NCI-H1417 treated with DMSO at 0.1 percent for 48 hours (cell line): ENCODE measurements at places on chromosomes 16 and 17.

DNA sequence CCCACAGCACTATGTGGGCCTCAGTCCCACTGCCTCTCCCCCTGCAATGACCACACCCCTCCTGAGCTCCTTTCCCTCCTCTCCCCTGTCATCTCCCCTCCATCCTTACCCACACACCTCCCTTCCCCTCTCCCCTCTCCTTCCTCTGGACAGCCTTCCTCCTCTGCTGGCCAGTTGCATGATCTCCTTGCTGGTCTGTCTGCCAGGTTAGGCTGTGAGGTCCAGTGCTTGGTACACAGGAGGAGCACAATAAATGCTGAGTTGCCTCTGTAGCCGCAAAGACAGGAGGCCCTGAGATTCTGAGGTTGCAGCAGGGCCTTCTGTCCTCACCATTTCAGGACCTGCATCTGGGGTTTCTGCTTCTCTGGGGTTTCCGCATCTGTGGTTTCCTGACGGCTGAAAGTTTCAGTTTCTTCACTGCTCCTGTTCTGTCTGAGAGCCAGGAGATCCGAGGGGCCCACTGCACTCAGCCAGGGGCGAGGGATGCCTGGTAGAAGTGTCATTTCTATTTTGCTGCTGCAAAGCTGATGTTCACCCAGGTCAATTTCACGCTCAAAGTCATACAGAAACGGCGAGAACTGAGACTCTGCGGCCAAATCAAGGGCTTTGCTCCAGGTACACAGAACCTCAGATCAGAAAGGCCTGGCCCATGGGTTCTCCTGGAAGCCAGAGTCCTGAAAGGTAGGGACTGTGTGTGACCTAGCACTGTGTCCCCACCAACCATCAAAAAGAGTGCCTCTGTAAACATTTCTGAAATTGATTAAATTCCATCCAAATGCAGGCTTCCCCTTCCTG lies 4.6 kb upstream of the SLC12A3 start:
- no peak for DNase-seq

DNA sequence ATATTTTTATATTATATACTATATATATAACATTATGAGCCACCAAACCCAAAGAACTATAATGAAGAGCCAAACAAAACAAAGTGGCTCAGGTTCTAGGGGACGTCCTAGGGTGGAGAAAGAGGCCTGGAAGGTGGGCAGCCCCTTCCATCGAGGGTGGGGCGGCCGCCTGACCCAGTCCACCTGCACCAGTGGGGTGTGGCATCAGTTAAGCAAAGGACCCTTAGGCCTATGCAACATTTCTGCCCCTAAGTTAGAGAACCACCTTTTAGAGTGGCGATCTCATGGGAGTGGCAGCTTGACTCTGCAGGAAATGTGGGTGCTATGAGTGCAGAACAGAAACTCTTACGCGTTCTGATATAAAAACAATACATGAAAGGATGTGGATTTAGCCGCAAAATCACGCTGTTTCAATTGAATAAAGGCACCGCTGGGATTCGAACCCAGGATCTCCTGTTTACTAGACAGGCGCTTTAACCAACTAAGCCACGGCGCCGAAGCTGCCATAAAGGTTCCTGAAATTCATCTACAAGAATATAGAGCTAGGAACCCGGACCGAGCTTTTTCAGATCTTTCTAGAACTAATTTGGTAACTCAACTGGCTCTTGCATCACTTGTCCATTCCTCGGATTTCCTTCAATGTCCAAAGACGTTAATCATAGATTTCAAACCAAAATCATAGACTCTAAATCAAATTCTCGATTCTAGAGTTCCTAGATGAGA lies 15.6 kb upstream of the AURKB start:
- DNase-seq, result no peak

DNA sequence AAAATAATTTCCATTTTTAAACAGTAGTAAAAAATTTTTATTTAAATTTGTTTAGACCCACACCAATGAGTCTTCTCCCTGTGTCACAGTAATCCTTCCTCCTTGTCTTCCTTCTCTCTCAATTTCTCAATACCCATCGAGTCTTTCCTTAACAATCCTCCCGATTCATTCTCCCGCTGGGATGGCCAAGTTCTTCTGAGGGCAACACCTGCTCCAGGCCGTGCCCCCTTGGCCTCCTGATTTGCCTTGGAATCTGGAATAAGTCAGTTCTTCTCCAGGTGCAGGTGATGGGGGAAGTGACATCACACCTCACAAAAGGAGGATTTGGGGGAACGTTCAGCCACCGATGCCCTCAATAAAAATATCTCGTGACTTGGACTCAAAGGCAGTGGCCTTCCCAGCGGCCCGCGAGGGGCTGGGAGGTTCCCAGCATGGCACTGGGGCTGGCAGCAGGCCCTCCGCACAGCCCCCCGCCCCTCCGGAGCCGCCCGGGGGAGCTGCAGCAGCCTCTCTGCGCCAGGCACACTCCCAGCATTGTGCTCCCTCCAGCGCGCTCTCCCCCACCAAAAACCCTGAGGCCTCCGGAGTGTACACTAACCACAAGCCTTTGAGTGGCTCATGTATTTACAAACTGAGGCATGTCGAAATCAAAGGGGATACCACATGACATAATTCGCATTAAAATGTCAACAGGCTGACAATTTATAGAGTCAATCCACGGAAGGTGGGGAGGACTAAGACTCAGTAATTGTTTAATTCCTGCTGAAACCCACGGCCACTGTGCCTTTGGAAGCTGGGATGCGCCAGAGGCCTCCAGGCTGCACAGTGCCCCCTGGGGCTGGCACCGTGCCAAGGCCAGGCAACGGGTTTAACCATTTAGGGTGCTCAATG lies 120.5 kb downstream of the ZFHX3 start:
- no peak for DNase-seq

- DNase-seq, result no peak
Measured at GRCh38 chr17:71437166-71437565, 683.7 kb upstream of the SOX9 start.

GRCh38 chr17:44409309-44410028 lies 20.0 kb upstream of the ITGA2B start:
- no peak for DNase-seq

GRCh38 chr17:39212195-39212810 lies 12.2 kb downstream of the RPL19 start:
- DNase-seq, result no peak

GRCh38 chr17:76481071-76481655 lies 13.8 kb downstream of the AANAT start:
- no peak for DNase-seq

DNA sequence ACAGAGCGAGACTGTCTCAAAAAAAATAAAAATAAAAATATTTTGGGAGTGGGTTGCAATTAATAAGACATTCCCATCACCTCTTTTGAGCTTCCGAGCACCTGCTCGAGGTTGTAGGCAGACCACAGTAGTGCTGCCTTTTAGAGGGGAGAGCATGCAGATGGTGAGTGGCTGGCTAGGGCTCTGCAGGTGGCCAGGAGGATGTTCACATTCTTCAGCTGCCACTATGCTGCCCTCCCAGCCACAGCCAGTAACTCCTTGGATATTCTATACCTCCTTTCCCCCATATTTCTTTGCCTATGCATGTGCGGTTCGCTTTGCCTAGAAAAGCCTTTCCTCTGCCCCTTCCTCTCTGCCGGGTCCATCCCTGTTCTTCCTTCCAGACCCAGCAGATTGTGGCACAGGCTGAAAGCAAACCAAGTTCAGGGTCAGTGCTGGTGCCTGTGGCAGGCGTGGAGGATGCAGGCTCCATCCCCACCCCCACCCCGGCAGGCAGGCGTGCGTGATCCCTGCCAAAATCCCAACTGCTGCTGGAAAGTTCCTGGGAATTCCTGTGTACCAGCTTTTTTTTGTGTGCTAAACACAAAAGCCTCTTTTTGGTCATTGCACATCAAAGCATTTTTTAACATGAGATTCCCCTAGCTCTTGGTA lies 33.8 kb upstream of the CMIP start:
- DNase-seq, result no peak

GRCh38 chr17:15966879-15967248 lies 21.9 kb downstream of the ADORA2B start:
- no peak for DNase-seq

- DNase-seq, result no peak
Measured at GRCh38 chr17:72816406-72816805, 276.1 kb downstream of the SLC39A11 start.

DNA sequence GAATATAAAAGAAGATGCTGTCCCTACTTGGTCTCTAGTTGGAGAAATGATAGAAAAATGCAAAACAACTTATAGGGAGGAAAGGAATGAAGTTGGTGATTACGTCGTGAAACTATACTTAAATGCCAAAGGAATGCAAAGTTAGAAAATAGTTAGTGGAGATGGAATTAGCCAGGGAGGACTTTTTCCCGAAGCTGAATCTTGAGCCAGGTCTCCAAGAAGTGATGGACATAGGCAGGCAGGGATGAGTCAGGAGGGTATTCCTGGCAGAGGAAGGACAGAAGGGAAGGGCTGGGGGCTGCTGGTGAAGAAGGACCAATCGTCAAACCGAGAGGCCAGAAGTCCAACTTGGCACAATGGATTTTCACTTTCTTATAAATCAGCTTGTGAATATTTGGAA lies 1.8 kb downstream of the SNTB2 start:
- DNase-seq, result no peak

GRCh38 chr17:60676758-60677307 lies 818 bp upstream of the BCAS3 start:
- DNase-seq, result no peak

- DNase-seq, result no peak
Measured at GRCh38 chr17:16314189-16314588, 39.1 kb downstream of the CENPV start.

DNA sequence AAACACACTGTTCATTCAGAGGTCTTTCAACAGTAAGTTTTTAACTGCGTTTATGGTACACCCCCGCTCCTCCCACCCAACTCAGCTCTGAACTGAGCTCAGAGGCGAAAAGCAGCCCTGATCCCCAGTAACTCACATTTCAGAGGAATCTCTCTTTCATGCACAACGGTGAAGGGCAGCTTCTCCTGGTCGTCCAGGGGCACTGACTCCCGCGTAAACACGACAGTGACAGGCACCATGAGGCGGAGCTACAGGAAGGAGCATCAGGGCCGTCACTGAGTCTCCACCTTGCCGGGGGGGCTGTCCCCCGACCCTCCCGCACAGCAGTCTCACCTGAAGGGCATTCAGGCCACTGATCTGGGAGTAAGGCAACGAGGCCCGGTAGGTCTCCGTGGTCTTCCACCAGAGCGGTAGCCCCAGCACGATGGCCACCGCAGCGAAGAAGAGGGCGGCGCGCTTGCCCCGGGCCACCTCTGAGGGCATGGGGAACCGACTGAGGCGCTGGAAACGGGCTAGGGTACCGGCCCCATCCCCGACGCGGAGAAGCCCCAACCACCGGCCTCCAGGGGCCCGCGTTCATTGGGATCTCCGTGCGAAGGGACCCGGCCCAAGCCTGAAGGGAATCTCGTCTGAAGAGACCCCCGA lies 486 bp downstream of the PIGS start:
- DNase-seq, result no peak

- no peak for DNase-seq
Measured at GRCh38 chr16:30724641-30725417, 23.4 kb upstream of the PHKG2 start.

DNA sequence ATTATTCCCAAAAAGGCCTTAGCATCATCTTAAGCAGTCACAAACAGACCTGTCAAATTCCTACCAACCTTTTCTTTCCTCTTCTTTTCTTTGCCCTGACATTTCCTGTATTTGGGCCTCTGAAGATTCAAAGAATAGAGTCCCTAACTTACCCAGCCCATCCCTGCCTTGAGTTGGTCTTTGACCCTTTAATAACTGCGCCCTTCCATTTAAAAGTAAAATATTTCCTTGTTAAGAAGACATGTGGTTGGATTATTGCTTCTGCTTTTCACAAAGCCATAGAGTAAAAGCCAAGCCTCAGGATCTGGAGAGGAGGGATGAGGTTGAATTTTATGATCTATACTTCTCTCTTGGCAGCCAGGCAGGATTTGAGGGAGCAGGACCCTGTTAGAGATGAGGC lies 13.2 kb upstream of the CCL23 start:
- DNase-seq, result no peak

DNA sequence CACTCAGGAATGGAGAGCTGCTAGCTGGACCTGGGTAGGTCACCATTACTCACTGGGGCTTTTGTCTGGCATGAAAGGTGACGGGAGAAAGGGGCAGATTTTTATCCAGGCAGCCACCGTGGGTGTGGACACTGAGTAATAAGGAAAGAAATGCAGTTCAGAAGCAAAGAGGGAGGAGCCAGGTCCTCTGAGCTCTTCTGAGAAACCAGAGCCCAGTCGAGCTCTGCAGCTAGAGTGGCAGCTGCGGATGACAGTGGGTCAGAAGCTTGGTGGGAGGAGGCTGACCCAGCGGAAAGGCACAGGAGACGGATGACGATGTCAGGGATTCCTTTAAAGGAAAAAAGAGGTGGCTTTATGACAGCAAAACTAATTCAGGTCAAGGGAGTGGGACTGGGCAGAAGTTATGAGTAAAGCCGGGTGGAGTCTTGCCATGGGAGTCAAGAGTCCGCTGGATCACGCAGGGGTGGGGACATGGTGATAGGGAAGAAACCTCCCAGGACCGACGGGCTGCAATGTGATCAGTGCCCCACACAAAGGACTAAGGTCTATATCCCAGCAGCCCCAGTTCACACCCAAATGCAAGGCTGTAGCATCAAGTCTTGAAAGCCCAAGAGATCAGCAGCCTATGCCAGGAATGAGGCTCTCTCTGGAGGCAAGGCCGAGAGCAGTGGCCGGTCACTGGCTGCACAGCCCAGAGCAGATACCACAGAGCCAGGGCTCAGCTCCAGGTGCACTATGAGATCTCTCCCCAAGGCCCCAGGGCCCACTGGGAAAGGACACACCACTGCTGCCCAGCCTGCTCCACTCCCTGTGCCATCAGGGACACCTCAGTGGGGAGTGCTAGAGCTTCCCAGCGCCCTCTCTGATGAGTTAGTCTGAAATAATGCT lies 6.3 kb upstream of the MNT start:
- DNase-seq, result no peak

- no peak for DNase-seq
Measured at GRCh38 chr16:12199524-12199923, 223.0 kb downstream of the SNX29 start.

DNA sequence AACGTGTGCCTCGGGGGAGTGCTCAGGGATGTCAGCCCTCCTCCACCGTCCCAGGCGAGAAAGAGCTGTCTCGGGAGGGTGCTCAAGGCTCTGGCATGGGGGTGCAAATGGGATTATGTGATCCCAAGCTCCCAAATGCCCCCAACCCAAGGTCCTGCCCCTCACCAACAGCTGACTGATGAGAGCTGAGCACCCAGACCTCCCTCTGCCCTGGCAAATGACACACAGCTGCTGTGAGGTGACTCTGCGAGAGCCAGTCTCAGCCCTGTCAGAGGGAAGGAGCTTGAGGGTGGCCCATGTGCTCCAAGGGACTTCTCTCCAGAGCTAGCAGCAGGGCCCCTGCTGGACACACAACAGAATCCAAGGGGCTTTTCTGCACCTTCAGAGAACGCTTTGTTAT lies 7.7 kb downstream of the CDH5 start:
- DNase-seq, result no peak

- no peak for DNase-seq
Measured at GRCh38 chr16:15598648-15599190, 44.2 kb downstream of the MARF1 start.

DNA sequence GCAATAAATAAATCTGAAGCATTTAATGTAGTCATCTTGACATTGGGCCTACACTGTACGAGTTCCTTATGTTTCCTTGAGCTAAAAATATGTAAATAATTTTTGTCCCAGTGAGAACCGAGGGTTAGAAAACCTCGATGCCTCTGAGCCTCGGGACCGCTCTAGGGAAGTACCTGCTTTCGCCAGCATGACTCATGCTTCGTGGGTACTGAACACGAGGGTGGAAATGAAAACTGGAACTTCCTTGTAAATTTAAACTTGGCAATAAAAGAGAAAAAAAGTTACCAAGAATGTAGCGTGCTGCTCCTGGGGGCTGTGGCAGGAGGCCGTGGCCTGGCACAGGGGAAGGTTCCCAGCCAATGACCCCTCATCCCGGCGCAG lies 74.1 kb downstream of the SOCS1 start:
- DNase-seq, result no peak
